ENCODE measurements at places on chromosomes 5 and 9.
A peak's percentile ranks its signal among the peaks of the same experiment; 100 is the strongest.

DNA sequence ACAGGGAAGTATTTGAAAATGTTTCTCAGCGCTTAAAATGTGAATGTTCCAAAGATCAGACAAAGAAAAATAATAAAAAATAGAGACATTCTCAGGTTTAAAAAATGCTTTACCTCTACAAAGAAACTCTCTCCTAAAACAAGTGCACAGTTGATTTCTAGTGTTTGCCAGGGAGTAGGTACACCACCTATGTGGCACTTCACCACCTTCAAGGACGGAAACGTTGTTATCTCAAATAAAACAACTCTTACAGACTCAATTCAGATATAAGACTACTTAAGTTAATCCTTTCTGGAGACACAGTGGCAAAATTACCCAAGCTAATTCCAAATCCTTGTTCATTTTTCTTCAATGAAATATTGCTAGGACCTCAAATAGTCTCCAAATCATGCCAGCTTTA, 286.4 kb upstream of the ISL1 start:
- DNase-seq = no peak

DNA sequence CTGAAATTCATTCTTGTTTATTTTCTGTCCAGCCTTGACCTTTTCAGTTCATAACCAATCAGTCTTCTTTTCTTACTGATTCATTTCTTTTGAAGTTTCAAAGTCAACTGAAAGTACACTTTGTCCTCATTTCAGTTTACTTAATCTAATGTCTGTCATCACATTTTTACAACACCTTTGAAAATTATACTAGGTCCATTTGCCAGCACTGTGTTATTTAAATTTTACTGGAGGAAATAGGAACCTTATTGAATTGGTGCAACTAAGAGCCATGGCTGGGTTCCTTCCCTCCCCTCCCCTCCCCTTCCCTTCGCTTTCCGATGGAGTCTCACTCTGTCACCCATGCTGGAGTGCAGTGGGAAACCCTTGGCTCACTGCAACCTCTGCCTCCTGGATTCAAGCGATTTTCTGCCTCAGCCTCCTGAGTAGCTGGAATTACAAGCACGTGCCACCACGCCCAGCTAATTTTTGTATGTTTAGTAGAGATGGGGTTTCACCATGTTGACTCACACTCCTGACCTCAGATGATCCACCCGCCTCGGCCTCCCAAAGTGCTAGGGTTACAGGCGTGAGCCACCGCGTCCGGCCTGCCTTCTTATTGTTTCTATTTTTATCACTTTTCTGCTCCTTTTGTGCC, 6.3 kb downstream of the RMI1 start:
- DNase-seq = no peak

DNA sequence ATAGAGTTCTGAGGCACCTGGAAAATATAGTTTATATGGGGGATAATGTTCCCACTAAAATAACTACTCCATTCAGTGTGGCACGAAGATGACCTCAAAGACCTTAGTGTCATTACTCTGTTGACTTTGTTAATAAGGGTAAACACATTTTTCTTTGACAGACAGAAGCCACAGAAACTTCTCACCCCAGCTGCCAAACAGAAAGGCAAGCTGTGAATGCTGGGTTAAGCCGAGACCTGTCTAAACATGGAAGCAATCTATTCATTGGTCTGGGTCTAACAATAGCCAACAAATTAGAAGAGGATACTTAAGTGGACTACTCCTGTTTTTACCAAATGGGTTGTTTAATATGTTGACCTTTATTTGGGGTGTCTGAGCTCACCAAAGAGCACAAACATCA, 171.4 kb downstream of the TLE1 start:
- no peak for DNase-seq

DNA sequence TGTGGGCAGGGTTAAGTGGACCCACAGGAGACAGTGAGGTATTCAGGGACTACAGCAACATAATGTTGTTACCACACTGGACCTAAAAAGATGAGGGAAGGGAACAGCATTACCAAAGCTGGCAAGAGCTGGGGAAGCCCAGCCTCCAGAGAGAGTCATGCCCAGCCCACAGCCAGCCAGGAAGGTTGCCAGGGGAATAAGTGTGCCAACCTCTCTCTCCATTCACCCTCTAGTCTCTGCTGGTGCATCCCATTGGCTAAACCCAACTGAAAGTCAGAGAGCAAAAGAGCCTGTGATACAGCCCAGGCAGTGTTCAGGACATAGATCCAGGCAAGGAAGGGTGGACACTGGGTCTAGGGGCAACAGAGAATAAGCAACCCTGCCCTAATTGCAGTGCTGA, 35.8 kb upstream of the AFAP1L1 start:
- no peak for DNase-seq

DNA sequence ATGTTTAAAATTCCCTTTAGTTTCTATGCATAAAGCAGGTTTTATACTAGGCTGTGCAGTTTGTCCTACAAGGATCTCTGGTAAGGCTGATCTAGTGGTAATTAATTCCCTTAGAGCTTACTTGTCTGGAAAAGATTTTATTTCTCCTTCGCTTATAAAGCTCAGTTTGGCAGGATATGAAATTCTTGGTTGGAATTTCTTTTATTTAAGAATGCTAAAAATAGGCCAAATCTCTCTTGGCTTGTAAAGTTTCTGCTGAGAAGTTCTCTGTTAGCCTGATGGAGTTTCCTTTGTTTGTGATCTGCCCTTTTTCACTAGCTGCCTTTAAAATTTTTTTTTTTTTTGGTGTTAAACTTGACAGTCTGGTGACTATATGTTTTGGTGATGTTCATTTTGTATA, 237.1 kb upstream of the TLE4 start:
- no peak for DNase-seq

GRCh38 chr9:30534896-30535295, 1849.5 kb upstream of the ACO1 start:
- DNase-seq = no peak

- DNase-seq = no peak
Measured at GRCh38 chr5:148801682-148802276, 24.6 kb upstream of the ADRB2 start.

DNA sequence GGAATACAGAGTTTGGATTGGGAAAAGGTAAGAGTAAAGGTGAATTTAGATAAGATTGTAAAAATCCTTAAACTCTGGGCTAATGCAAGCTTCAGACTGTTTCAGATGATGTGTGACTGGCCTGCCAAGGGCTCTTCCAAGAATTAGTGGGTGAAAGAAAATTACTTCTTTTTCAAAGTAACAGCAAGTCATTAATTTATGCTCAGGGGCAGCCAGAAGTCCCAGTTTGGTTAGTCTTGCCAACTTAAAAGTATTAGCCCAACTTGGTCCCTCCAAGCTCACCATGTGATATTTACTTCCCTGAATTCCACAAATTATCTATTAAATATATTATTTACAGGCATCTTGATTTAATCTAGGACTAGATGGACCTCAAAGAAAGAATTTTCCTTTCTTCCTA, 947.8 kb downstream of the NR2F1-AS1 start:
- no peak for DNase-seq

- DNase-seq = no peak
Measured at GRCh38 chr9:133119846-133120500, 1.1 kb downstream of the RALGDS start.

DNA sequence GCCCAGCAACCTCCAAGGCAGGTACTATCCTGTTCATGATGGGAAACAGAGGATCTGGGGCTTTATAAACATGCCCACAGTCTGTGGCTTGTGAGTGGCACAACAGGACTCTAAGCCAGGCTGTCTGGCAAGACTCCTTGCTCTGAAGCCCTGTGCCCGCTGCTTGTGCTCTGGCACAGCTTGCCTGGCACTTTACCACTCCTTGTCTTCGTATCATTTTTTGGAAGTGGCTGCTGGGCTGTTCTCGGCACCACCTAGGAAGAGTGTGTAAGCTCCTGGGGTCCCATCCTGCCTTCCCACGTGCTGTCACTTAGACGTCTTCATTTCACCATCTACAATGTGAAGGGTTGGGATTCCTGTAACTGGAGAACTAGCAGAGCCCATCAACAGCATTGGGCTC, 59.3 kb upstream of the GLRX start:
- no peak for DNase-seq

GRCh38 chr5:142748568-142749249, 21.5 kb upstream of the ARHGAP26 start:
- peak; percentile 13 for DNase-seq

DNA sequence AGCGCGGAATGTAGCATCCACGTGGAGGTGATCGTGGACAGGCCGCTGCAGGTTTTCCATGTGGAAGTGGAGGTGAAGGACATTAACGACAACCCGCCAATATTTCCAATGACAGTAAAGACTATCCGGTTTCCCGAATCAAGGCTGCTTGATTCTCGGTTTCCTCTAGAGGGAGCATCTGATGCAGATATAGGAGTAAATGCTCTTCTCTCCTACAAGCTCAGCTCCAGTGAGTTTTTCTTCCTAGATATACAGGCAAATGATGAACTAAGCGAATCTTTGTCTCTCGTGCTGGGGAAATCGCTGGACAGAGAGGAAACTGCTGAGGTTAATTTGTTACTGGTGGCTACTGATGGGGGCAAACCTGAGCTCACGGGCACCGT, 598 bp downstream of the PCDHA2 start:
- DNase-seq = no peak

- no peak for DNase-seq
Measured at GRCh38 chr5:38899936-38900335, 54.1 kb downstream of the OSMR start.

DNA sequence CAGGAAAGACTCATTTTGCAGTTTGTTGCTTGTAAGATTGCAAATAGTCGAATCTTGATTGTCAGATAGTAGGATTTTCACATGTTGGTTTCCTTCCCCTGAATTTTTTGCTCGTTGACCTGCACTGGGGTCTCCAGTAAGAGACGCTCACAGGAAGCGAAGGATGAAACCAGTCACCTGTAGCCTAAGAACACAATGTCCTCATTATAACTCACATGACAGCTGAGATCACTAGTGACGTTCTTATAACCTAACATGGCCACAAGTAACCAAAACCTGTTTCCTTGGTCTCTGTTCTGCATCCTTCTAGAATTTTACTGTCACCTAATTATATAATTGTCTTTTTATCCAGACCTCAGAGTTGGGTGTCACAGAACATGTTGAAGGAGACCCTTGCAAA, 181.0 kb upstream of the OTULINL start:
- no peak for DNase-seq

GRCh38 chr9:120872791-120873502, 4.0 kb downstream of the PHF19 start:
- DNase-seq = no peak

- no peak for DNase-seq
Measured at GRCh38 chr5:158698023-158698639, 401.6 kb downstream of the EBF1 start.

- DNase-seq = no peak
Measured at GRCh38 chr9:16293610-16294009, 576.9 kb downstream of the BNC2 start.

- peak; percentile 53 for DNase-seq
Measured at GRCh38 chr9:75891277-75891741, 836 bp downstream of the PCSK5 start.

DNA sequence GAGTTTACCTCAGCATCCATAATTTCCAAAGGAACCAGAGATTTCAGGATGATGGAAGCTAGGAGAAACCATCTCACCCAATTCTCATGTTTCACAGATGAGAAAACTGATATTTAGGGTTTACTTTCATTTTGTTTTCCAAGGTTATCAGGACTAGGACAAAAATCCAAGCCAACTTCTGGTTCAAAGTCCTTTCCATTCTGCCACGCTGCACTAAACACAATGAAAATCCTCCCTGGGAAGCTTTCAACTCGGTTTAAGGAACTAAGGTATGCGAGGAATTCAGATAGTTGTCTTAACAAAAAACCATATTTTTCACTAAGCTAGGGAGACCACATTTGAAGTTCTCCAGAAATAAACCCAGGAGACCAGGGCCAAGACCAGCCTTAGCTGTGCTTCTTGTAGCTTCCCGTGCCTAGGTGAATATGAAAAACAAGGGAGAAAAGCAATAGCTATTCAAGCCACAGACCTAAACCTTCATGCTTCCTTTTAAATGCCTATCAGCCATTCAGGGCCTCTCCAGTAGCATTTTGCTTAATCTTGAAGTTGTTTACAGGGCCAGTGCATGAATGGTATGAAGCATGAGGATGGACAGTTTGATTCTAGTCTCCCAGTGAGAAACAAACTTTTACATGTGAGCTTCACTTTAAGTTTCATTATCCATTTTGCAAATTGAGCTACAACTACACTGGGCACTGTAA, 167.9 kb downstream of the DENND1A start:
- no peak for DNase-seq

DNA sequence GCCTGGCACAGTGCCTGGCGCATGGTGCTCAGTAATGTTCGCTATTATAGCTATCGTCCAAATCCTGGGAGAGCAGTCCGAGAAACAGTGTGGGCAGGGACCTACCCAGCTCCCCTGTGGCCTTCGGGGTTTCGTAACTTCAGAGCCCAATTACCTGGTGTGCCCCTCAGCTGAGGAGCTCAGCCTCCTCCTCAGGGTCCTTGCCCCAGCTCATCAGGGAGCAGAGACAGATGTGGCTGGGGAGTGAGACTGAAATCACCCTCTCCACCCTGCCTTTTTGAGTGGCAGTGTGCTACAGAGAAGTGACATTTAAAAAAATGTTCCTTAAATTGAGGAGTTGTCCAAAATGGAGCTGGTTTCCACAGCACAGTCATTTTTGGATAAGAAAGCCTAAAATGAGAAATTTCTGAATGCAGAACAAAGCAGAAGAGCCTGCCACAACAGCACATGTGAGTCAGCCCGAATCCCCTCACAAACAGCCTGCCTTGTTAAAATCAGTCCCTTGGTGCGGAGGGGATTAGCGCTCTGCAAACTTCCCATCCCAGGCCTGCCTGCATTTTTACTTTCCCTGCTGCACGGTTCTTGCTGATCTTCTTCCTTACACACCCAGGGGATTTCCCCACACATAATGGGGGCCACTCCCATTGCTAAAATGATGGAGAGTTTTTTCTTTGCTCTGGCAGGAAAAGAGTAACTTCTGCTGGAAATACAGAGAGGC, 78.1 kb upstream of the PITX1 start:
- no peak for DNase-seq

DNA sequence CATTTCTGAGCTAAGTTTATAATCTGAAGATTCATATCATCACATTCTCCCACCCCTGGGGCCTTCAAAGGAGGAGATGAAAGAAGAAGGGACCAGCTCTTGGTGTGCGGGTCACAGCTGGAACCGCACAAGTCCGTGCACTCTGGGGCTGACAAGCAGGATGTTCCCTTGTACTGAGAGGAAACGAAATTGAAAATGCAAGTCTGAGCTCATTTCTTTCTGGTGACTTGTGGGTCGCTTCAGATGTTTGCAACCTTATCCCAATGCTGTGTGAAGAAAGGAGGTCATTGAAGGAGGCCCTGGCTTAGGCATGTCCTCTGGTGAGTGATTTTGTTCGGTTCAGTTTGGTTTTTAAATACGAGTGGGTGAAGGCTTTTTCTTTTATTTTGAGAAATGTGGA, 59.6 kb downstream of the C9orf152 start:
- DNase-seq = no peak

DNA sequence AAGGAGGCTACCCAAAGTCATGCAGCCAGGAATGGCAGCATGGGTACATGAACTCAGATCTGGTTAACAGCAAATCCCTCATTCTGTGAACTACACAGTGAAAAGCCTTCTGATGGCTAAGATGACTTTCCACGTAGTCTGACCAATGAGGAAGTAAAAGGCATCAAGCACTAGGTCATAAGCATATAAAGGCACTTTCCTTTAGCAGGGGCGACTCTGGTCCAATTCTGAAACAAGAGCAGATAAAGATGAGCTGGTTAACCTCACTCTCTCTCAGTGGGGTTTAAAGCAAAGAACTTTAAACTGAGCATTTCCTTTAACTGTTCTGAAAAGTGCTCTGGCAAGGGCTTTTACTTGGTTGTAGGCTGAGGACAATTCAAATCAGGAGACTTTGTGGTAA, 21.1 kb downstream of the PSMB7 start:
- no peak for DNase-seq

All from endothelial cell of umbilical vein (primary cell).